ENCODE measurements at places on chromosomes 13 and 19. TPM values are rescaled to one million over a fixed set of nuclear protein-coding genes. Genes with fewer than 3 reads are reported as not detected.

The SOX21 gene
- total RNA-seq, result 44.7 TPM

GRCh38 chr13:51518827-51519226 lies 65.4 kb upstream of the WDFY2 start:
- no peak overlapping the region for H3K4me3 ChIP-seq
- H3K27ac ChIP-seq, result no peak overlapping the region
- no peak for DNase-seq
- no peaks in the 10 kb centered on the region for H3K36me3 ChIP-seq

DNA sequence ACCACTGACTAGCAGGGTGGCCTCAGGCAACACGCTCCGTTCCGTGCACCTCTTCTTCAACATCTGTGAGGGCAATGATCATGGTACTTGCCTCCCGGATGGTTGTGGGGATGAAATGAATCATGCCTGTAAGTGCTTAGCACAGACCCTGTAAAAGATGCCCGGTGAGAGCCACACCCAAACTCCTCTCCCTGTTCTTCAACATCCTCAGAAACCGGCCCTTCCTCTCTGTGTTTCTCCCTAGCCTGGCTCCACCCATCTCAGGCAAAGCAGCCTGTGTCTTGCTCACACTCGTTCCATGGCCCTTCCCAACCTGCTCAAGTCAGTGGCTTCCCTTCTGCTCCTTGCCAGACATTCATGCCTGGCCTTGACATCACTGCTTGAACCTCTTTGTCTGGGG lies 5.8 kb upstream of the DMKN start:
- no peak overlapping the region for H3K4me3 ChIP-seq
- peaks cover 4% of the 10 kb centered on the region for H3K4me1 ChIP-seq
- peaks cover 29% of the 10 kb centered on the region for H3K27me3 ChIP-seq
- no peaks in the 10 kb centered on the region for H3K36me3 ChIP-seq
- H3K27ac ChIP-seq, result no peak overlapping the region
- no peak for DNase-seq

The NLRP5 gene
- not detected for total RNA-seq

- H3K27ac ChIP-seq, result no peak overlapping the region
- no peaks in the 10 kb centered on the region for H3K4me1 ChIP-seq
- DNase-seq, result no peak
- H3K4me3 ChIP-seq, result no peak overlapping the region
- H3K27me3 ChIP-seq, result no peaks in the 10 kb centered on the region
These were observed 74.3 kb downstream of the CRYL1 start for GRCh38 chr13:20451397-20451796.

The CCNA1 gene
- 1.7 TPM for total RNA-seq

The LIM2 gene
- not detected for total RNA-seq

DNA sequence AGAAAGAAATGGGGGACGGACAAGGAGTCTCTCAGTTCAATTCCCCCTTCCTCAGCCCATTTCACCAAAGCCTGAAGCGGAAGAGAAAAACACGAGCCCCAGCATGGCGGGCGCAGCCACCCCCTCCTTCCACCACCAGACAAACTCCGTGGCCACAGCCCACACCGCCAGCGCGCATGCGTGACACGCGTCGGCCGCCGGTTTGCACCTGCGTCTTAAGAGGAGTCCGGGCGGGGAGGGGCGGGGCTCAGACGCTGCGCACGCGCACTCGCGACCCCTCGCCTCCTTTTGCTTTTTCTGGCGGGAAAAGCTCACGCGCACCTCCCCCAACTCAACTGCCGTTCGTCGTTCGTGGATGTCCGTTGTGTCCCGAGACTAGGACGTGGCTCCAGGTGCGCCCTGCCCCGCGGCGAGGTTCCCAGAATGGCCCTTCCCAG lies at the start of gene KASH5:
KASH5 (plus strand) TSS at position 314 of the 437 bp plus-strand sequence. CDS start 2,635 bp downstream, outside the sequence.
- H3K4me3 ChIP-seq, result no peak within 1 kb of the TSS
- no peak for DNase-seq
- no peaks in the 10 kb centered on the region for H3K4me1 ChIP-seq

- no peaks in the 10 kb centered on the region for H3K27me3 ChIP-seq
- DNase-seq, result no peak
- peaks cover 9% of the 10 kb centered on the region for H3K36me3 ChIP-seq
- H3K27ac ChIP-seq, result peak overlapping the region; percentile 99
- H3K4me1 ChIP-seq, result peaks cover 22% of the 10 kb centered on the region
- peak overlapping the region; percentile 86 for H3K4me3 ChIP-seq
These were observed 792 bp upstream of the LENG8 start for GRCh38 chr19:54448040-54448773.

DNA sequence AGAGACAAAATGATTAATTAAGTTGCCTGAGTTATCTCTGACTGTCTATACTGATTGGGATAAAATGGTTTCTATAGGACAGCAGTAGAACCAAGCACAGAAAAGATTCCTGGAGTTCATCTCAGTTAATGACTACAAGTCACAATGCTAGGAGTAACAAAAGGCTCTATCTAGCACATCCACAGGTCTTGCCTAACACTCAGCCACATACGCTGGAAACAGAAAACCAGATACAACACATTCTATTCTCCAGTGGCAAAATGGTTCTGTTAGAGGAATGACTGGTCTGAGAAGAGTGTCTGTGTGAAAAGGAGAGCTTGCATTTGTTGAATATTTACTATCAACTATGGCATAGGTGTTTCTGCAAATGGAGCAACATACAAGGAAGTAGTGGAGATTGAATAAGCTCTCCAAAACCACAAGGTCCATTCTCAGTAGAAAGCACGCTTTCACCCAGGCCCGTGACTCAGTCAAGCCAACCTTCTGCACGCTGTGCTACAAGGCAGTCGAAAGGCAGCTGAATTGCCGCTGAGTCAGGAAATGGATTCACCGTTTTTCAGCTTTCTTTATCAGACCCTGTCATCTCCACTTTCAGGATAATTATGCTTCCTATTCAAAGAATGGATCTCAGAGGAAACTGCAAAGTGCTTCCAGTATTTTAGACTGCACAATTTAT lies 761.5 kb downstream of the EFNB2 start:
- no peak overlapping the region for H3K27ac ChIP-seq
- peaks cover 30% of the 10 kb centered on the region for H3K4me1 ChIP-seq
- no peak overlapping the region for H3K4me3 ChIP-seq
- H3K36me3 ChIP-seq, result peaks cover 2% of the 10 kb centered on the region
- no peaks in the 10 kb centered on the region for H3K27me3 ChIP-seq

The IGFL4 gene
- total RNA-seq, result 0.84 TPM

The SULT2B1 gene
- total RNA-seq, result not detected

DNA sequence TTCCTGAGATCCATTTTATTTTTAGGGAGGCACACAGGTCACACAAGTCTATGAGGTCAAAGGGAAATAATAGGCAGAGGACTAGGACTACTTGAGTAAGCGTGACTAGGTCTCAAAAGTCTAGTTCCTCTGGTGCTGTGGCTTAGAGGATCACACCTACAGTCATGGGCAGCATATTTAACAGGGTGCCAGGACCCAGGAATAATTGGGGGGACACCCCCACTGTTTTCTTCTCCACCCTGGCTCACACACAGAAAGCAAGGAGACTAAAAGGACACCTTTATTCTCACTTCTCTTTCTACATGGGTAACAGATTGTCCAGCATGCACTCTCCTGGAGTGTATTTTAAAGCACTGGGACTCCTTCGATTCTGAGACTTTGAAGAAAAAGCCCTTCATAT lies 26.2 kb downstream of the OXGR1 start:
- H3K27ac ChIP-seq, result no peak overlapping the region
- H3K36me3 ChIP-seq, result no peaks in the 10 kb centered on the region
- no peaks in the 10 kb centered on the region for H3K27me3 ChIP-seq
- H3K4me1 ChIP-seq, result no peaks in the 10 kb centered on the region
- DNase-seq, result no peak

The CDX2 gene
- 31.0 TPM for total RNA-seq

DNA sequence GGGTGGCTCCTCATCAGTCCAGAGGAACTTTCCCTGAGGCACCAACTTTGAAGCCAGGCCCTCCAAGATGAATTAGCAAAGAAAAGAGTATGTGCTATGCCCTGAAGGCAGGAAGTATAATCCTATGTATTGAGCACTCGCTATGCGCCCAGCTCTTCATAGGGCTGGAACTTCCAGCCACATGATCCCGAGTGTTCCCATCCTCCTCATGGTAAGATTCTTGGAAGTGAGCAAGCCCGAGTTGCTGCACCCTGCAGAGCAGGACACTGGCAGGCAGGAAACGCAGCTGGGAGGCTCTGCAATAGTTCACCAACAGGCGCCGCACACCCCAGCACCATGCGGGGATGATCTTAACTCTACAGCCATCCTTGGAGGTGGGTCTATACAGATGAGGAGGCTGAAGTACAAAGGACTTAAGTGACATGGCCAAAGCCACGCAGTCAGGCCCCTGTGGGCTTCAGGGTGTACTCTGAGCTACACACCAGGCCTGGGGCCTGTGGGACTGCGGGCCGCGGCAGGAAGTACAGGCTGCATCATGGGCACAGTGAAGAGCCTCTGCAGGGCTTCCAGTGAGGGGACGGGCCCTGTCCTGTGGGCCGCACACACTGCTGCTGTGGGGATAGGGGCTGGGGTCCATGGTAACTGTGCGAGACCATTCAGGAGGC lies 25.1 kb downstream of the C19orf47 start:
- no peak overlapping the region for H3K27ac ChIP-seq
- H3K36me3 ChIP-seq, result peaks cover 23% of the 10 kb centered on the region
- H3K4me3 ChIP-seq, result no peak overlapping the region
